GDM1 (cell line): ENCODE measurements at places on chromosomes 2 and 18.

GRCh38 chr2:168456521-168457189 lies 583 bp downstream of the CERS6 start:
- peak; percentile 42 for DNase-seq

DNA sequence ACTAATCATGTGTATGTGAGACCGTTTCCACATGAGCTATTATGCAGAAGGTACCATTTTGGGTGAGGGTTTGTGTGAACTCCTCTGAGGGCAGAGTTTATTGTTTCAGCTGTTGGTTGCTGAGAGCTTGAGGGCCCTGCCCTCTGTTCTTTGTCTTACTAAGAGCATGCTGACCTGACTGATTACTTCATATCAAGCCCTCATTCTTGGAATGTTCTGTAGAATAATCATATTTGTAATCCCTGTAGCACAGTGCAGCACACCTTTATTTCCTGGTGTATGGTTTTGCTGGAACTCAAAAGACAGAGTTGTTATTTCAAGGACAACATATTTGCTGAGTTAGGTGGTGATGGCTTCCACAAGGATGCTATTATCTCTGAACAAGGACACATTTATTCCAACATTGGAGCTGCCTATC lies 118.5 kb downstream of the GALNT3 start:
- DNase-seq, result no peak

GRCh38 chr2:207802650-207803049 lies 32.9 kb upstream of the FZD5 start:
- no peak for DNase-seq

DNA sequence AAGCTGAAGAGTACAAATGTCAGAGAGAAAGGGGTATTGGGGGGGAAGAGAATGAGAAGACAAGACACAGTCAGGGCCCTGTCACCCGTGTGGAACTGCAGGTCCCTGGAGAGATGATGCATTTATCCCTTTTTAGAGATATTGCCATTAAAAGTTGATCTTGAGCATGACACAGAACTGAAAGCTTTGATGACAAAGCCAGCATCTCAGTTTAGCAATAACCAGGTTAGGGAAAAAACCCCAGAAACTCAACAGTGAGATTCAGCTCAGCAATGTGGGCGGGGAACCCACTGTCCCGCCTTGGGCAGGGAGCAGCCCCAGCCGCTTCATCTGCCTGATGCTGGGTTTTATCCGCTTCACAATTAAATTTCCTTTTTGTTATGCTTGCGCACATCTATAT lies 181.1 kb downstream of the NEDD4L start:
- no peak for DNase-seq

- peak; percentile 3 for DNase-seq
Observed at GRCh38 chr18:76686737-76687231, 135.6 kb upstream of the ZNF236 start.

DNA sequence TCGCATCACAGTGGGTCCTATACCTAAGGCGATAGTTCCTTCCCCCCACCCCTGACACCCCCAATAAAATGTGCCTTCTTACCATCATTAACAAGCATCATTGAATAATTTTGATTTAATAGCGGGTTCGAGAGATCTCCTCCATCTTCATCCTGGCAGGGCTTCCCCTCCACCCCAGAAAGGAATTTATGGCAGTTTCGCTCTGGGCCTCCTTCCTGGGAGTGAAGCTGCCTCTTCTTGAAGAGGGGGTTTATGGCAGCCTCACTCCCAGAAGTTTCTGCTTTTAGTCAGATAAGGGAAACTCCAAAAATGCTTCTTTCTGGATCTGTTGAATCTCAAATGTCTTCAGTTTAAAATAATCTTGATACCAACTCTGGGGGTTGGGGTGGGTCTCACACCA lies 45.7 kb downstream of the RRM2 start:
- DNase-seq, result no peak

- DNase-seq, result no peak
Observed at GRCh38 chr2:146530886-146531285, 1313.9 kb upstream of the ACVR2A start.

DNA sequence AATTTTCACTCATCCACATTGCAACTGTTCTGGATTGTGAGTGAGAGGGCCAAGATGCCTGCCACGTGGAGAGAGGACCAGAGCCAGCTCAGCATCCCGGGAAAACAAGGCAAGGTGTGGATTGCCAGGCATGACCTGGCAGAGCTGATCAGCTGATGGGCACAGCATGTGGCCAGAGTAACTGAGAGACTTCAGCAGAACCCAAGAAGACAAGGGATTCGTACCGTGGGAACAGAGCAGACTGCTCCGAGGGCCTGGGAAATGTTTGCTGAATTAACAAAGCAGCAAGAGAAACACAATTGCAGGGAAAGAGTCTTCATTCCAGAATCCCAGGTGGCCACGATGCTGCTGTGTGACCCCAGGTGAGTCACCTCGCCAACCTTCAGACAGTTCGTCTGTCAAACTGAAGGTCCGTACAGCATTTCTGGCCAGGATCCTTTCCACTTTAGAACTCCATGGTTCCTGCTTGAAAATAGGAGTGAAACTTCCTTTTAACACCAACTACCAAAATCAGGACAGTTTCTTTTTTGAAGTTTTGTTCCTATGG lies 26.3 kb upstream of the POMC start:
- no peak for DNase-seq

GRCh38 chr18:45456090-45457021 lies 158.9 kb upstream of the SLC14A2 start:
- peak; percentile 11 for DNase-seq

- DNase-seq, result peak; percentile 29
Observed at GRCh38 chr2:84077496-84077895, 381.6 kb downstream of the SUCLG1 start.

GRCh38 chr18:27558388-27559155 lies 373.5 kb upstream of the CHST9 start:
- DNase-seq, result no peak

DNA sequence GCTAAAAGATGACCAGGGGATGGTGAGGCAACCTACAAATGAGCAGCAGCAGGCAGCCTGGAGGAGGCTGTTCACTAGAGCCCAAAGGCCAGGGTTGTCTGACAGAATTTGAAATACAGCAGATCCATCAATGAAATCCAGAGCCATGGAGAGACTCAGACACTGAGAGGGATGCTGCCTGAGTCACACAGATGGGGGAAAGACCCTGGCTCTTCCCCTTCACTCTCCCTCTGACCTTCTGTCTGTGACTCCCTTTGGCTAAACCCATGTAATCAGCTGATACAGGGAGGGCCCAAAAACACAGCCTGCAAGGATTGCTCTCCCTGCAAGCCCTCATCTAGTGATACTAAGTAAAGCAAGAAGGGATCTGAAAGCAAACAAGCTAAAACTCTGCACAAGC lies 166.5 kb upstream of the SPOPL start:
- DNase-seq, result no peak

GRCh38 chr2:25368660-25369059 lies 26.9 kb upstream of the DNMT3A start:
- DNase-seq, result no peak

- DNase-seq, result no peak
Observed at GRCh38 chr18:51009072-51009471, 20.9 kb upstream of the SMAD4 start.

DNA sequence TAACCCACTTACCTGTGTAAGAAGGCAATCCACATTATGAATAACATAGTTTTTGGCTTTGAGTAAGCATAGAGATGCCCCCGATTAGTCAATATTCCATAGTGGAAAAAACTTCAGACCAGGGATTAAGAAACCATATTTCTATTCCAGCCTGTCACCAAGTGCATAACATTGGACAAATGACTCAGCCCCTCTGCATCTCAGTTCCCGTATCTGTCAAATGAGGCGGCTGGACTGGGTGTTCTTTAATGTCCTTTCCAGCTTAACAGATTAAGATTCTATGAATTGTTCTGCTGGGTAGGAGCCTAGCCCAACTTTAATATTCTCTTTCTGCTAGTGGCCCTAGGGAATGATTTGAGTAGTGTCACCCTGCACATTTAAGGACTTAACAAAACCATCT lies 11.8 kb upstream of the FTCDNL1 start:
- no peak for DNase-seq

DNA sequence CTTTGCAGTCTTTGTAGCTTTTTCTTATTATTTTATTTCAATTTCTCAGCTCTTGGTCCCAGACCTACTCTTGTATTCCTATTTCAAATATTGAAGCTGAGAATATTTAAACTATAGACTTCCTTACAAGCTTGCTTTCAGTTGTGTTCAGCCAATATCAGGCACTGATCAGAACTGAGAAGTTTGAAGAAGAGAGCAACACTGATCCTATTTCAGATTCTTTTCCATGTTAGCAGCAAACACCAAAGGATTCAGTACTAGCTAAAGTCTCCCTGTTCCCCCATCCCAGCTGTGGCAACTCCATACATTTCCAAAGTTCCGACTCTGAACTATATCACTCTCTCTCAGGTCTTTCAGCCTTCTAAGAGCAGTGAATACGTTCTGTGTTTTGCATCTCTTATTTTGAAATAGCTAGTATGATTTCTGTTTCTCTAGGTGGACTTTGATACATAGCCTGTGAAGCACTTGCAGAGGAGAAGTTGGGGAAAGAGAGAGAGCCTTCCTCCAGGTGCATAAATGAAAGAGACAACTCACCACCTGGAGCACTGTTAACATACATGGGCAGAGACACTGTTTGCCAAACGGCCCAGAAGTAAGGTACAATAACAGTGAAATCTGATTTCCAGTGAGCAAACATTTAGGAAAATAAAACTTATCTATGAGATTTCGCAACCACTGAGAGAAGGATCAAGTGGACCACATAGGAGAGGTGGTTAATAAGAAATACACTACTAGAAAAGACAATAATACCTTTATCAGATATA lies 135.0 kb upstream of the ZNF804A start:
- no peak for DNase-seq

DNA sequence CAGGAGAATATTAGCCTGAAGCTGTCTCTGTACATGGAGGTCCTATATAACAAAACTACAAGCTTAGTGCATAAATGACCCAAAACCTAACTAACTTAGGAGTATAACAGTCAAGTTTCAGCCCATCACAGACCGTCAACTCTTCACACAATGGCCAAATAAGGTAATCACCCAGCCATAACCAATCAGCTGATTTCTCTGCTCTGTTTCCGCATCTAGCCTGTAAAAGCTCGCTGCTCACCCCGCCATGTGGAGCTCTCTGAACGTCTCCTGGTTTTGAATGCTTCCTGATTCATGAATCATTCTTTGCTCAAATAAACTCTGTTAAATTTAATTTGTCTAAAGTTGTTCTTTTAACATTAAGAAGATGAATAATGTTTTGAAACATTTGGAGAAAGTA lies 593.6 kb downstream of the TMX3 start:
- no peak for DNase-seq

DNA sequence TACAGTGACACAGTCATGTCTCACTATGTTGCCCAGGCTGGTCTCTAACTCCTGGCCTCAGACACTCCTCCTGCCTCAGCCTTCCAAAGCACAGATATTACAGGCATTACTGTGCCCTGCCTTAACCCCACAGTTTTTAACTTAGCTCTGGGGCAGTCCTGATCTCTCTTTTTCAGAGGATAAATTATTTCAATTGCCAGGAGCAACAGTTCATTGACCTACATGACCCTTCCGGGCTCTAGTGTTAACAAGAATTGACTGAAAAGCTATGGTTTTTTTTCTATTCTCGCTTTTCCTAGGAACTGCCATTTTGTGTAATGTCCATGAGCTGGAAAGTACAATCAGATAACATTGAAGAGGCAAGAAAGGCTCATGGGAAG lies 92.8 kb downstream of the HNRNPLL start:
- DNase-seq, result no peak

- no peak for DNase-seq
Observed at GRCh38 chr2:162029287-162029901, 44.6 kb downstream of the DPP4 start.

GRCh38 chr18:65343571-65343970 lies 407.2 kb upstream of the CDH7 start:
- no peak for DNase-seq

DNA sequence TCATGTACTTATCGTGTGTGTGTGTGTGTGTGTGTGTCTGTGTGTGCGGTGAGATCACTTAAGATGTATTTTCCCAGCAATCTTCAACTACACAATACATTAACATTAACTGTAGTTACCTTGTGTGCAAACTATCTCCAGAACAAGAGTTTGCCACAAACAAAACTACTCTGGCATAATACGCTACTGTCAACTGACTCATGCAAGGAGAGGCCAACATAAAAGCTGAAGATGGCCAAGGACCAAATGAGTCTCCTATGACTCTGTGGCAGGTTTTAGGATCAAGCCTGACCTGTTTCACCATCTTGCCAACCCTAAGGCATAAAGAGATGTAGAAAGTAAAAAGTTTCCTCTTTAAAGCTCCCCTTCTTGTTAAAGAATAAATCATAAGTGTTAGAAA lies 20.1 kb downstream of the CYB5A start:
- DNase-seq, result no peak

GRCh38 chr2:68800027-68800401 lies 65.4 kb downstream of the ARHGAP25 start:
- DNase-seq, result no peak

DNA sequence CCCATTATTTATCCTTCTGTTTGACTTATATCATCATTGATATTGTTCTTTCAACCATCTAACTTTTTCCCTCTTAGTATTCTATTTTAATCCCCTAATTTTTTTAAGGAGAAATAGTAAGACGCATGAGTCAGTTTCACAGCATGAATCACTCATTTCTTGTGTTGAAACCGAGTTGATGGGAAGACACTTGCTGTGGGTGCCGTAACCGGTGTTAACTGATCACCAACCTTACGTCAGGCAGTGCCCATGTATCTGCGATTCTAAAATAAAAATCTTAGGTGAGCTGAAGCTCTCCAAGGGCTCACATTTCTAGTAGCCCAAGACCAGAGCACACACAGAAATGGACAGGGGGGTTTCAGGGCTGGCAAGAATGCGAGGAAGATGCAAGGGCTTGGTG lies 348.1 kb downstream of the GALR1 start:
- no peak for DNase-seq

GRCh38 chr2:161243312-161243711 lies 64.9 kb upstream of the PSMD14 start:
- no peak for DNase-seq

DNA sequence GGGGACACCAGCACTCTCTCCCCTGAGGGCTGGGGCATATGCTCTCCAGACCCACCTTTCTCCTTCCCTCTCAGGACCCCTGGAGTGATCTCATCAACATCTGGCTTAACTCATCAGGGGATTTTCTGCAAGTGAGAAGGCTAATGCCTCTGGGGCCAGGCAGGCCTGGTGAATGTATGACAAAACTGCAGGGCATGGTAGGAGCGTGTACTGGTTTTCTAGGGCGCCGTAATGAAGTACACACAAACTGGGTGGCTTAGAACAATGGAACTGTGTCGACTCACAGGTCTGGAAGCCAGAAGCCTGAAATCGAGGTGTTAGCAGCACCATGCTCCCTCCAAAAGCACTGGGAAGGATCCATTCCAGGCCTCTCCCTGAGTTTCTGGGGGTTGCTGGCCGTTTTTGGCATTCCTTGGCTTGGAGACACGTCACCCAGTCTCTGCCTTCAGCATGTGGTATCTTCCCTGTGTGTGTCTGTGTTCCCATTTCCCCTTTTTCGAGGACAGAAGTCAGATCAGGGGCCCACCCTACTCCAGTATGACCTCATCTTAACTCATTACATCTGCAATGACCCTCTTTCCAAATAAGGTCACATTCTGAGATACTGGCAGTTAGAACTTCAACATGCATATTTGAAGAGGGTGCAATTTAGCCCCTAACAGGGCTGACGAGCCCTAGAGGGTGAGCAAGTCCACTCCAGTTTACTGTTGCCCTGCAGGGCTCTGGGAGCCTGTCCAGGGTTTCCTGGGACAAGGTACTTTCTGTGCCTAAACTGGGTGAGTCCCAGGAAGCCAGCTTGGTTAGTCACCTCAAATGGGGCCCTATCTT lies 45.5 kb upstream of the CAB39 start:
- DNase-seq, result peak; percentile 51
